Inflammatory macrophage (primary cell): ENCODE measurements at places on chromosomes 2 and 18.

GRCh38 chr2:231992888-231993287 is 31.4 kb downstream of the DIS3L2 start:
- DNase-seq = no peak

GRCh38 chr18:4858379-4859127 is 338.5 kb downstream of the AKAIN1 start:
- DNase-seq = no peak

- DNase-seq = no peak
These were observed 17.4 kb downstream of the LRP2 start for GRCh38 chr2:169344736-169345485.

DNA sequence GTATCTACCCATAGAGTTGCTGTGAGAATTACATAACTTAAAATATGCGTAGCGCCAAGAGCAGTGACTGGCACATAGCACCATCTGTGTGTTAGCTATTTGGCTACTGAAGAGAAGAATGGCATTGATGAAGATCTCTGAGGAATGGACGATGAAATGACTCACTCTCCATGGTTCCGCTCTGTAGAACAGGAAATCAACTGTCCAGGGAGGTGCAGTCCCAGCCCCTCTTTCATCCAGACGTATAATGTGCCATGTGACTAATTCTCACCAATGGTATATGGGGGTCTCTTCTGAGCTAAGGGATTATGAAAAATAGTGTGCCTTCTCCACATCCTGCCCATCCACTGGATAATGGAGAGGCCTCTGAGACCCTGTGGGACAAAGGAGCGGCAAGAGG is 254.8 kb downstream of the CYP26B1 start:
- no peak for DNase-seq

GRCh38 chr2:238493880-238494572 is 67.3 kb downstream of the ASB1 start:
- DNase-seq = no peak

- DNase-seq = no peak
These were observed 74.7 kb downstream of the ZEB2 start for GRCh38 chr2:144445196-144445595.

- DNase-seq = peak; percentile 65
These were observed 564 bp downstream of the MPV17 start for GRCh38 chr2:27322301-27322765.

DNA sequence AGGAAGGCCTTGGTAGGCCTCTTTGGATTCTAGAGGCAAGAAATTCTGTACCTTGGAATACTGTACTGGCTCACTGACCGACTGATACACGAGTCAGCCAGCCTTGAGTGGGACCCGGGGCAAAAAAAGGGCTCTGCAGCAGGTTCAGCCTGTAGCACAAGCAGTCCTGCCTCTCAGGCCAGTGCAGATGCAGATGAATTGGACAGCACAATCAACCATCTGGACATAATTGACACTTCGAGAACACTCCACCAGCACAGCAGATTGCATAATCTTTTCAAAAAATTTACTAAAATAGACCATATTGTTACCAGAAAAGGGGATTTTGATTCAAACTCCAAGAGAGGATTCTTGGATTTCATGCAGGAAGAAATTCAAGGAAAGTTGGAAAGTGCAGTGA is 241.6 kb downstream of the RPIA start:
- no peak for DNase-seq

- DNase-seq = no peak
These were observed 57.4 kb upstream of the RAPH1 start for GRCh38 chr2:203592470-203592869.

DNA sequence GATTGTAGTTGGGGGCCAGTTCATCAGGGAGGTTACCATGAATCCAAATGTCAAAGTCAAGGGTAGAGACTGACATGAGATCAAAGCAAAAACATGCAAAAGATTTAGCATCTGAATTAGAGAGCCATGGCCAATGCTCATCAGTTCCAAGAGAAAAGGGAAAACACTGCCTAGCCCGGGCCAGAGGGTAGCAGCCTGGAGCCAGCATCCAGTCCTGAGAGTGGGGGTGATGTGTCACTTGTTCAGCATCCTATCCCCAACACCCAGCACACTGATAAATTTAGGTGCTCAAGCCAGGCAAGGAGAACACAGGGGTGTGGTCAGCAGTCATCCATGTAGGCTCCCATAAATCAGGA is 76.9 kb upstream of the PPP1CB start:
- DNase-seq = no peak

GRCh38 chr2:36446294-36446693 is 90.7 kb downstream of the CRIM1 start:
- DNase-seq = no peak

DNA sequence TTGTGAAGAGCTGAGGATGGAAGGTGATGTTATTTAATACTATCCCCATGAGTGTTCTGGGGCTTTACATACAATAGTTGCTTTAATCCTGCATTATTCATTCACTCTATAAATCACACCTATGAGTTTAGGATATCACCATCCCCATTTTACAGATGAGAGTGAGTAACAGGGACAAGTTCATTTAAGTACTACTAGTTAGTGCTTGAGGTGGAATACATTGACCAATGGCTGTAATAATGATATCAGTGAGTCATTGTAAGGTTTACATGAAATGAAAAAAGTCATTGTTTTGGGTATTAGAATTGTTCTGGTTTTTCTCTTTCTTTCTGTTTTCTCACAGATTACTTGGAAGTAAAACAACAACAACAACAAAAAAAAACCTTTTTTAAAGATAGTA is 42.5 kb downstream of the TANC1 start:
- DNase-seq = no peak

- no peak for DNase-seq
These were observed 97.1 kb downstream of the COL5A2 start for GRCh38 chr2:189082376-189082975.

GRCh38 chr2:74238879-74239278 is 40.5 kb downstream of the MTHFD2 start:
- no peak for DNase-seq

DNA sequence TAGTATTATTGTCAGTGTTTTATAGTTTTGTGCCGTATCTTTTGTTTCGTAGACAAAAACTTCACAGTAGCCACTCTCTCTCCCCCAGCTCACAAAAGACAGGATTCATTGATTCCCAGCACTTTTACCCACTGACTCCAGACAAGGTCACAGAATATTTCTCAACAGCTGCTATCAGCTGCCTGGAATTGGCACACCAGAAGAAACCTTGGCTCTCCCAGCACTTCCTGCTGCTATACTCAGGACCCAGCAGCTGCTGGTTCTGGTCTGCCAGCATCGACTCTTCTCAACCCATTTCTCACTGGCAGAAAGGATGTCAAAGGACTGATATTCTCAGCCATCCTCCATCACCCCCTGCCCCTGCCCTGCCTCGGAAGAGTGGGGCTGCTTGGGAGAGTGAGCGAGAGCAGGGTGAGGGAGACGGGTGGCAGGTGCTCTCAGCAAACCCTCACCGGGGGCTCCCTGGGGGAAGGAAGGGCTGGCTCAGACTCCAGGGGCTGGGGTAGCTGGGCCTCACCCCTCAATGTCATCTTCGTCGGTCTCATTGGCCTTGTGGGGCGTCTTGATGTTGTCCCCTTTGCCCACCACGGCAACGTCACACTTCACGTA is 6.1 kb upstream of the OTOF start:
- DNase-seq = peak; percentile 24

DNA sequence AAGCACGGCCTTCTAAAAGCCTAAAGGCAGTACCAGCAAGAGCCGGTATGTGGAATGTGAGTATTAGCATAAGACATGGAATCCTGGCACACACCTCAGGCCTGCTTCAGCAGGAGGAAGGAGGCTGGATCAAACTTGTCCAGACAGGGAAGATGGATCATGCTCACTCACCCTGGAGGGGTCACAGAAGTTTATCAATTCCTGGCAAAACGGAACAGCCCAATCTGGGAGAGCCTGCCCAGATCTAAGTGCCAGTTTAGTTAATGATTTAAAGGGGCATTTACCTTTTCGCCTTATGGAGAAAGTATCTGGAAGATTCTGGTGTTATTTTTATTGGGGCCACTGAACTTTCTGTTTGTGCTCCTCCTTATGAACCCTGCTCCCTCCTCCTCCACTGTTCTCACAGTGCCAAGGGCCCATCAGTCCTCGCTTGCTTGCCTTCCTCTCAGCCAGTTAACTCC is 58.3 kb upstream of the NFE2L2 start:
- DNase-seq = no peak

- DNase-seq = no peak
These were observed 280.6 kb upstream of the PARD3B start for GRCh38 chr2:204264621-204265140.

DNA sequence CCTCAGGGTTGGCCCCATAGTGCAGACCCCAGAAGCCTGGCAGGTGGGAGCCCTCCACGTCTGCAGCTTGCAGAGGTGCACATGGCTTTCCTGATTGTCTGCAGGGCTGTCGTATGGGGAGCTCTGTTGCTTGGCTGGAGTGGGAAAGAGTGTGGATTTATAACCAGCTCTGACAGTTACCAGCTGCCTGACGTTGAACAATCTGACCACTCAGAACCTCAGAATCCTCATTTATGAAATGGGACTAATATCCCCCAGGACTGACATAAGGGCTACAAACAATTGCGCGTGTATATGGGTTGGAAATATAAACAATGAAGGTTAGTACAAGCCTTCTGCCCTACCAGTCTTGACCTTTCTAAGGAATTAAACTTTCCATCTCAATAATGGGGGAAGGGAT is 13.9 kb upstream of the PXDN start:
- no peak for DNase-seq

DNA sequence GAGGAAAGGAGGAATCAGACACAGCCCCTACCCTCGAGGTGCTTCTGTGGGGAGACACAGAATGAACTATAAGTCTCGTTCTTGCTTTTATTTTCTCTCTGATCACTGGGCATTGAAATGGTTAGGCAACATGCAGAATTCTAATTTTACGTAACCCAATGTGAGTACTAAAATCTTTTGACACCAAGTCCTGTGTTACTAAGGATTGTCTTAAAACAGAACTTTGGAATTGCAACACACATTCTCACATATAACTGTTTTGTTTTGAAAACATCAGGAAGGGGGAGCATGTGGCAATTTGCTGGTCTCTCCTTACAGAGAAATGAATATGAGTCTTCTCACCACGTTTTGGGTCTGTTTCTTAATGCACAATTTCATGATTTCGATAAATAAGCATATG is 23.6 kb upstream of the SULT1C4 start:
- peak; percentile 71 for DNase-seq

GRCh38 chr2:154603682-154604081 is 94.8 kb upstream of the KCNJ3 start:
- no peak for DNase-seq

- no peak for DNase-seq
These were observed 108.4 kb downstream of the POLR1A start for GRCh38 chr2:85997017-85997970.

DNA sequence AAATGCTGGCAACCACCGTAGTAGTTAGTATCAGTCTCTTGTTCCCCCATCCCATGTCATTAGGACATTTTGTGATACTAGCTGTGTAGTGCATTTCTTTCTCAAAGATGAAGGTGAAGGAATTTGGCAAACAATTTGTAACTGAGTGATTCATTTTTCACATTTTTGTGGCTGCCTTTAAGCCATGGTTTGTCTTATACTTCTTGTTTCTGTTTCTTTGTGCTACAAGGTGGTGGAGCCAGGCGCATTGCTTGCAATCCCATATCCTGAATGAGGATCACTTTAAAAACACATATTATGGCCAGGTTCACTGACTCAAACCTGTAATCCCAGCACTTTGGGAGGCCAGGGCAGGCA is 40.6 kb downstream of the GPD2 start:
- no peak for DNase-seq

GRCh38 chr2:105680357-105680756 is 64.4 kb upstream of the NCK2 start:
- DNase-seq = no peak

- no peak for DNase-seq
These were observed 1348.0 kb upstream of the TMEFF2 start for GRCh38 chr2:193542762-193543161.

GRCh38 chr18:47756364-47757016 is 174.0 kb downstream of the SMAD2 start:
- peak; percentile 58 for DNase-seq

- DNase-seq = no peak
These were observed 181.9 kb downstream of the TGIF1 start for GRCh38 chr18:3631887-3632286.

GRCh38 chr2:239311132-239312040 is 89.4 kb downstream of the HDAC4 start:
- DNase-seq = peak; percentile 85

DNA sequence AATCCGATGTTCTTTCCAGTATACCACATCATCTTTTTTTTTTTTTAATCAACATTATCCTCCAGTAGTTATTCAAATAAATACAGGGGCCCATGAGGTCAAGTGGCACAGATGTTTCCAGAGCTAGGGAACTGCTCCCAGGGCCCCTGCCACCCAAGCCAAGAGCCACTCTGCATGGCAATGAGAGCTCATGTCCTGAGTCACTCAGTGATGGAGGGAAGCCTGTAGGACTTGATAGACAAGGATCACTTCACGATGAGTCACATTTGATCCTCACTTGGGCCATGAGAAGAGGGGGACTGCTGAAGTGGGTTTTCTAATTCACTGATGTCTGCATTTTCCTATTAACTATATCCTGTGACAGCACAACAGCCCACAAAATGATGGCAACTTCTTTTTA is 127.0 kb upstream of the PKDCC start:
- DNase-seq = no peak

DNA sequence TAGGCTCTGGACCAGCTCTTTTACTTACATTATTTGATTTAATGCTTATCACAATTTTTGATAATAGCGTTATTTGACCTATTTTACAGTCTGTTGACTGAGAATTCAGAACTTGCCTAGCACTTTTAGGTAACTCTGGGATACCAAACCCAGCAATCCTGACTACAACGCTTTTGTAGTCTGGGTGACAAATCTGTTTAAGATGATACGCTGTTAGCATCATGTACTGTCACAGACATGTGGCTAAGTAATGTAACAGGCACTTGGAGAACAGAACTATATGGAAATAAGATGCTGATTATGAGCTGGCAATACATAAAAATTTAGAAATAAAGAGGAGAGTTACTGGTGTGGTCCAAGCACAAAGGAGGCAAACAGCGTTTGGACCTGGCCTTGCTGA is 130.6 kb downstream of the RBMS1 start:
- no peak for DNase-seq

DNA sequence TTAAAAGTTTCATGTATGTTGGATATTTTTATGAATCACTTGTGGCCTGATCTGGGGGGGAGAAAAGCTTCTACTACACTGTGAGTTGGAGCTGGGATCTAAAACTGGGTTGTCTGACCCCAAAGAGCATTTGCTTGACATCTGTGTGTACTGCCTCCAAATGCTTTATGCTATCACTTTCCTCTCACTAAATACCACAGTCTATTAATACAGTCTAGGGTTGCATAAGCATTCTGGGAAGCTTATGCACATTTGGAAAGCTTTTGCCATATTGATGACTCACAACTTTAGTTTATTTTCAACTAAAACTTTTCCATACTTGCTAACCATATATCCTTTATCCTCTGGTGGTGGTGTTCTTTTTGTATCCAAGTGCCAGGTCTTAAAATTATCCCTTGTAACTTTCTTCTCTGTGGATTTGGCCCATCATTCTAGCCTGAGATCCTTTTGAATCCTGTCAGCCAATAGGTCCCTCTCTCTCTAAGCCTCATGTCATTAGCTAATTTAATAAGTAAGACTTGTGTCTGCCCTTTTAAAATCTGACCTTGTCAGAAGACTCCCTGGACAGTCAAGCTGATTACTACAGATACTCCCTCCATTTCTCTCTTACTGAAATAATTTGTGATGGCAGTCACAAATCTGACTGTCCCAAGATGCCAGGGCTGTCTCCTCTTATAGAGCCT is 72.7 kb downstream of the NXPH2 start:
- no peak for DNase-seq

GRCh38 chr2:34004936-34005335 is 405.8 kb upstream of the FAM98A start:
- no peak for DNase-seq
